ENCODE measurements at places on chromosomes 4 and X.
A peak's percentile ranks its signal among the peaks of the same experiment; 100 is the strongest.

- DNase-seq: no peak
These were observed 160.4 kb upstream of the MAMLD1 start for GRCh38 chrX:150202641-150203247.

DNA sequence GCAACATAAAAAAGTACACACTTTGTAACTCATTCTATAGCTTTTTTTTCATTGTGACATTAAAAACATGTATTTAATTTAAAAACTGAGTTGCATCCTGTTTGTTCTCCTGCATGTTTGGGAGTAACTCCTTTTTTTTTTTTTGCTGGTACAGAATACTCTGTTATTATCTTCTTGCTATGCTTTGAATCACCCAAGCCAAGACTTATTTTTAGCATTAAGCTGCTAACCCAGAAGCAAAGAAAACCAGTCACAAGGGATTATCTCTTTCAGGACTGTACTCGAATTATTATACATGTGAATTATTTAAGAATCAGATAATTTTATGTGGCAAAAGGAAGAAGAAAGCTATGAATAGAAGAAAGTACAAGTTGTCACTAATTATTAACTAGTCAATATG lies 194.9 kb downstream of the ADAMTS3 start:
- no peak for DNase-seq

- no peak for DNase-seq
These were observed 164.3 kb downstream of the RAPGEF2 start for GRCh38 chr4:159266981-159267868.

- DNase-seq: no peak
These were observed 313 bp upstream of the BLOC1S4 start for GRCh38 chr4:6715704-6716017.

- DNase-seq: no peak
These were observed 147.2 kb upstream of the BCOR start for GRCh38 chrX:40244980-40245379.

- DNase-seq: no peak
These were observed 695.1 kb upstream of the GALNTL6 start for GRCh38 chr4:171118091-171118490.

- DNase-seq: no peak
These were observed 131.4 kb upstream of the ATP6AP2 start for GRCh38 chrX:40449396-40449795.

DNA sequence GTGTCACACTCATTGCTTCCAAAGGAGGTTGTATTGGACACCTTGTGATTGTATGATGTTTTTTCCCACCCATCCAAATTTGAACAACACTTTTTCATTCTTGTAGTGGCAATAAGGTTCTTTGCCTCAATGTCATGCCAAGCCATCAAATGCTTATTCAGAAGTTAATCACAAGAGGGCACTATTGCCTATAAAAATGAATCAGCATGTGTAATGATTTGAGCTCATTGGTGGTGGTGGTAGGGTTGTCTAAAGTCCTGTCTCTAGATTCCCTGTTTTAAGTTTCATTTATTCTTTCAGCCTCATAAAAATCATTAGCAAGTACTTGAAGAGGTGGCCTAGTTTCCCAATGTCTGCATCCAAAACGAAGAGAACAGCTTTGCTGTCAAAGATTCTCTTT lies 37.0 kb downstream of the IRS4 start:
- no peak for DNase-seq

DNA sequence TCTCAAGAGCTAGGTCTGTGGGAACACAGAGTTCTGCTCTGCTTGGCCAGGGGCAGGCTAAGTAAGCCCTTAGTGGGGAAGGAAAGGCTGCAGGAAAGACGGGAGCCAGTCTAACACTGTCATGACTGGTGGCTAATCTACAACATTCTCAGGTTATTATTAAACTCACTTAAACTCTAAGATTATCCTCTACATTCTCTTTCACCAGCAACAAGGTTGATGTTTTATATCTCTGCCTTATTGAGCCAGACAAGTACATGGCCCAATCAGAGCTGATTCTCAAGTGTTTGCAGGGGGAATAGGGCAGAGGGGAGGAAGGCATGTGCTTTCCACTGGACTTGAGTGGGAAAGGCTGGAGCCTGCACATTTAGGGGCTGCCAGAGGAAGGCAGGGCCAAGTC lies 50.9 kb upstream of the FAM241A start:
- no peak for DNase-seq

- DNase-seq: no peak
These were observed 107.4 kb upstream of the STOX2 start for GRCh38 chr4:183797445-183798300.

DNA sequence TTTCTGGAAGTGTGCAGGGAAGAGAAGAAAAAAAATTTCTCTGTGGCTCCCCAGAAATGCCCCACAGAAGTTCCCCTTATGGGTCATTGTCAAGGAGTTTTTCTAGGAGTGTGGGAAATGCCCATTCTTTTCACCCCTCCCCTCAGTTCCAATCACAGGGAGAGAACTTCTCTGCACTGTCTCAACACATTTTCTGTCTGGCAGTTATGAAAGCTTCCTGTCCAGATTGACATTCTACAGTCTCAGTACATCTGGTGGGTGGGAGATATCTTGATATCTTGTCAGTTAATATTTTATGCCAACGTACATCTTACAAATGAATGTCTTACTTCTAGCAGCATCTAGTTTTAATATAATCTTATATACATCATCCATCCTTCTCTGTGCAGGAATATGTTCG lies 566.8 kb upstream of the AADAT start:
- no peak for DNase-seq

DNA sequence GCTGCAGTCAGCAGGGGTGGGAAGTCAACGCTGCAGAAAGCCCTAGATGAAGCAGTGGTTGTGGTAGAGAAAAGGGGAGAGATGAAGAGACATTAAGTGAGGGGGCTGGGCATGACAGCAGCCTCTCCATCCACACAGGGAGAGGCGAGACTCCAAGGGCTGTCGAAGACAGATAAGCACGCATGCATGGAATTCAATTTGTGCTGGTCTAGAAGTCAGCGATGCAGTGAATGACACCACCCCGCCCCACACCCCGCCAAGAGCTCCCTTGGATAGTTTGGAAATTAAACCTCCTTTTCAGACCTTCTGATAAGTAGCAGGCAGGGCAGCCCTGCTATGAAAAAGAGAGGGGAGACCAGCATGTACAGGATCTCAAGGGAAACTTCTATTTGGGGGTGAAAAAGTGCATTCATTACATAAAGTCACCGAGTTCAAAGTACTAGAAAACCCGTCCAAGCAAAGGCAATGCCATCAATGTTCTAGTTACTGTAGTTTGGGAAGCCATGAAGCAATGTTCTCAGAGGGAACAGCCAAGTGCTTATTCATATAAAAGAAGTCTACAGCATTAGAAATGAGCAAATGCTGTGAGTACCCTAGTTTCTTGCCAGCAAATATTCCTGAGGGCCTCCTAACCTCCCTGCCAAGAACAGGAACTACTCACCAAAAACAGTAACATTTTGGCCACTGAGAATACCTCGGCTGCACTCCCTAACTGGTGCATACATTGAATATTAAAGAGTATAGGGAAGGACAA lies 152.3 kb upstream of the ANXA10 start:
- DNase-seq: no peak

- DNase-seq: no peak
These were observed 6.8 kb upstream of the MSL3 start for GRCh38 chrX:11751261-11751660.

GRCh38 chr4:128869776-128870509 lies 60.4 kb downstream of the JADE1 start:
- DNase-seq: no peak

- no peak for DNase-seq
These were observed 37.1 kb downstream of the VEGFC start for GRCh38 chr4:176755613-176756012.

GRCh38 chr4:148205476-148205875 lies 236.7 kb downstream of the NR3C2 start:
- DNase-seq: no peak

- no peak for DNase-seq
These were observed 152.3 kb upstream of the MAD2L1 start for GRCh38 chr4:120218981-120219380.

DNA sequence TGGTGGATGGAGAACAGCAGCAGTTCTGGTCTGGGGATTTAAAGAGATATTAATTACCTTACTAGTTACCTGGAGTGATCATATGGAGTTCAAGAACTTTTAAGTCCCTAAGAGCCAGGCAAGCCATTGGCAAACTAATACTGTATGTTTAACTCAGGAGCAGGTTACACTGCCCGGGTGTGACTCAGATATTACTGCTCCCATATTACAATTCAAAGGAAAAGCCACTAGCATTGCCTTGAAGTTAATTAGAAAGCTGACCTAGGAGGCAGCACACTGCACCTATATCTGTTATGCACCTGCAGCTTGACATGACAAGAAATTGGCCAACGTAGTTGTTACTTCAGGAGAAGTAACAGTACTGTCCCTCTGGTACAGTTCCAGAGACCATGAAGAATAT lies 47.2 kb downstream of the GRK4 start:
- DNase-seq: no peak

GRCh38 chr4:36677112-36677511 lies 395.7 kb downstream of the DTHD1 start:
- no peak for DNase-seq

GRCh38 chr4:157271166-157271869 lies 50.8 kb downstream of the GRIA2 start:
- DNase-seq: no peak

- DNase-seq: peak; percentile 40
These were observed 17.5 kb upstream of the FAM241A start for GRCh38 chr4:112127803-112128202.

DNA sequence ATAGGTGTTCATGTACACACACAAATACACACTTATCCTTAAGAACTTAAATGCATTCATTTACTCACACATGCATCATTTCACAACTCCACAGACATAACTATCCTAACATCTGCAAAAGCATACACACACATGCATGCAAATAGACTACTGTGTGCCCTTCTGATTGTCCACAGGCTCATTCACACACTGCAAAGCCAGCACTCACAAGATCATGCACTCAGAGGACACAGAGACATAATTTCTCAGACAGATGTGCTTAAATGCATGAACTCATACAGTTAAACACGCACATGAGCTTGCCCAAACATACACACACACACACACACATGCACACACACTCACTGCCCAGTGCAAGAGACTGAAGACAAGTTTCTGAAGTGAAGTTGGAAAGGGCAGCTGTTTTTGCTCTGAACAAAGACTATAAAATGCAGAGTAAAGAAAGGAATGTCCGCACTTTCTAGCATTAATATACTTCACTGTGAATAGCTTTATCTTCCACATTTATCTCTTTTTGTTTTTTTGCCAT lies 1018.0 kb upstream of the HS3ST1 start:
- DNase-seq: no peak

GRCh38 chr4:71243091-71243833 lies 95.6 kb upstream of the SLC4A4 start:
- DNase-seq: no peak

Data from T-helper 1 cell (primary cell).